Renal cortex interstitium (tissue), 15 donors: ENCODE measurements at places on chromosomes 7 and 10. TPM values are rescaled to one million over a fixed set of nuclear protein-coding genes. Genes with fewer than 3 reads are reported as not detected.

DNA sequence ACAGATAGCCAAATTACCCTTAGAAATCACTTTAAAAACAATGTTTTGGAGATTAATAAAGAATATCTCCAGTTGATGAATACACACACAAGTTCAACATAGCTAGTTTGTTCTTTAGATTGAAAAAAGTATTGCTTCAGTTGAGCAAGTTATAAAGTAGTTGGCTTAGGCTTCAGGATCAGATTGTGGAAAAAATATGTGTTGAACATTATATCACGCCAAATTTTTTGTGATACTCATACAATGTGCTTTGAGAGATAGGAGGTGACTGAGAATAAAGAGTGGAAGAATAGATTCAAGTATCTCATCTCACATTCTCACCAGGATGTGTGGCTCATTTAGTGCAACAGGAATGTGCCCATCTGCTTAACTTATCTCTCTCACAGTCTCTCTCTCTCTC is 553.3 kb downstream of the HTR7 start:
- no peak for DNase-seq

GRCh38 chr10:11573497-11573896 is 38.0 kb downstream of the USP6NL start:
- no peak for DNase-seq

GRCh38 chr10:54797636-54798321 is 3.3 kb downstream of the PCDH15 start:
- no peak for DNase-seq

DNA sequence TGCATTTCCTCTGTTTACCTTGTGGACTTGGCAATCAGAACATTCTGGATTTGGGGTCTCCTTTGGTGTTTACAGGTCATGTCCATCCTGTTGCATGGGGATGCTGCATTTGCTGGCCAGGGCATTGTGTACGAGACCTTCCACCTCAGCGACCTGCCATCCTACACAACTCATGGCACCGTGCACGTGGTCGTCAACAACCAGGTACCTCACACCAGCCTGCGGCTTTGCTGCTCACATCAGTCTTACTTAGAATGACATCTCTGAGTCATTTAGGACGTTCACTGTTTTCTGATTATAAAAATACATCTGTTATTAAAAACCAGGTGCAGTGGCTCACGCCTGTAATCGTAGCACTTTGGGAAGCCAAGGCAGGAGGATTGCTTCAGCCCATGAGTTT is 67.0 kb upstream of the ZMIZ2 start:
- no peak for DNase-seq

NKX1-2 gene
- not detected for polyA plus RNA-seq
